ENCODE measurements at places on chromosomes 5 and 9.

DNA sequence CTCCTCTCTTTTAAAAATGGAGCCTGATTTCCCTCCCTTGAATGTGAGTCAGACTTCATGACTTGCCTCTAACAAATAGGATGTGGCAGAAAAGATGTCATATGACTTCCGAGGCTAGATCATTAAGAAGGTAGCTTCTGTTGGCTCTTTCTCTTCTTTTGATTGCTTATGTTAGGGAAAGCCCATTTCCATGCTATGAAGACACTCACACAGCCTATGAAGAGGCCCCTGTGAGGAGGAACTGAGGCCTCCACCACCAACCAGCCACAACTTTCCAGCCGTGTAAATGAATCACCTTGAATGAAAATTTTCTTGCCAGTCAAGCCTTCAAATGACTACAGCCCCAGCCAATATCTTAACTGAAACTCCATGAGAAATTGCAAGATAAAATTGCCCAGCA, 413.4 kb downstream of the TMEM38B start:
- no peak for DNase-seq

DNA sequence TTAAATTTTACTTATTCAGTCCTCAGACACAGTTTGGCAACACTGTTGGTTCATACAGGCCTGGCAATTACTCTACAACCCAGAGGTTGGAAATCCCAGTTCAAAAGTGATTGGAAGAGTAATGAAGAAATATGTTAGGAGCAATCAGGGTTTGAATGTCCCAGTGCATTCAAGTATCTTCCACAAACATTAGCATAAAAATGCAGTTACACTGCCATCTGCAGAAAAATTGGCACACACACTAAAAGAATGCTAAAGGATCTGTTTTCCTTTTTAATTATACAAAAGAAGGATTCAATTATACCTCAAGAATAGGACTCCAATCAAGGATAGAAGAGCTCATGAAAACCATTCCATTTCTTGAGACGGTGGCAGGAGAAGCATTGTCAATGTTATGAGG, 130.2 kb downstream of the DNAH5 start:
- DNase-seq = no peak

GRCh38 chr5:85646641-85647040, 971.1 kb upstream of the COX7C start:
- no peak for DNase-seq

DNA sequence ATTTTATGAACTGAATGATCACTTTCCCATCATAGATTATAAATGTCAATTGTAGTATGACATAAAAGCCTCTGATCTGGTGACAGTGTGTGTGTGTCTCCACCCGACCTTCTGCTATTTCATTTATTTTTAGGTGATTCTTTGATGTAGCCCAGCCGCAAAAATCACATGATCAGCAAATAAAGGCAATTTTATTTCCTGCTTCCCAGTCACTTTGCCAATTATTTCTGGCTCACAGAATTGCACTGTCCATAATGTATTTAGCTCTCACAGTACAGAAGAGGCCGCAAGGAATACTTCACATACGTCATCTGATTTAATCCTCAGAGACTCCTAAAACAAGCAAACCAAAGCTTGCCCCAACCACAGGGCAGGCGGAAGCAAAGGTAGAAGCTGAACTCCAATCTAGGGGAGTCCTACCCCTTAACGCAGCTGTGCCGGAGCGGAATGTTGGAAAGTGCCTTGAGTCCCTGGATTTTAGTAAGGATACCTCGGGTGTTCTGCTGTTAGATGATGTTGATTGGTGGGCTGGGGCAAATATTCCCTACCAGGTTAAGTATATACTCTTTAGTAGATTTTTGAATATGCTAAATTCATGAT, 384.0 kb upstream of the IRX4 start:
- no peak for DNase-seq

GRCh38 chr9:124078641-124079040, 67.1 kb downstream of the LHX2 start:
- DNase-seq = no peak

DNA sequence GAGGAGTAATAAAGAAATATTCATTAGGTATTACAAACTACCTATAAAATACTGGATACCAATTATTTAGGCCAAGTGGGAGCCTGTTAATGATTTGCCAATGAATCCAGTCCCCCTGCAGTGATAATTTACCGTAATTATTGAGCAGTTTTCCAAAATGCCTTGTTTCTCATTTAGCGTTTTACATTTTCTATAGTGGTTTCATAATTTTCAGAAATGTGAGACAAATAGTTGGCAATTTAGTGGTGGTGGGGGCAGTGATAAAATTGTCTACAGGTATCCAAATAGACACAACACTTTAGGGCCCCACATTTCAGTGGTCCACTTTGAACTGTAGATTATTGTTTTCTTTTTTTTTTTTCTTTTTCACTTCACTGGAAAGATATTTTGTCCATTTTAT, 27.3 kb upstream of the ALDH1A1 start:
- DNase-seq = no peak

GRCh38 chr9:129414993-129415941, 205.6 kb downstream of the C9orf50 start:
- DNase-seq = no peak

DNA sequence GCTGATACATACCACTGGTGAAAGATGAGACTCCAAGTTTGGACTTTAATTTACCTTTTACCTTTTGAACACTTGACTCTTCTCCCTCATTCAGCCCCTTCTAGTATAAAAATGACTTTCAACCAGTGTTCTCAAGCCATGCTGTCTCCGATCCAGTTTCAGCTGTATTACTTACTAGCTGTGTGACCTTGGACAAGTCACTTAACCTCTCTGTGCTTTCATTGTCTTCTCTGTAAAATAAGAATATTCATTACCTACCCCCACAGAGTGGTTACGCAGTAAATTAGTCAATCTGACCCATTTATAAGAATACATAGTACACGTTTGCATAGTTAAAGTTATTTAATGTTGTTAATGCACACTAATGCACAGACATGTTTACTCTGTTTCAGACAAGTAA, 12.6 kb upstream of the CEMIP2 start:
- no peak for DNase-seq

DNA sequence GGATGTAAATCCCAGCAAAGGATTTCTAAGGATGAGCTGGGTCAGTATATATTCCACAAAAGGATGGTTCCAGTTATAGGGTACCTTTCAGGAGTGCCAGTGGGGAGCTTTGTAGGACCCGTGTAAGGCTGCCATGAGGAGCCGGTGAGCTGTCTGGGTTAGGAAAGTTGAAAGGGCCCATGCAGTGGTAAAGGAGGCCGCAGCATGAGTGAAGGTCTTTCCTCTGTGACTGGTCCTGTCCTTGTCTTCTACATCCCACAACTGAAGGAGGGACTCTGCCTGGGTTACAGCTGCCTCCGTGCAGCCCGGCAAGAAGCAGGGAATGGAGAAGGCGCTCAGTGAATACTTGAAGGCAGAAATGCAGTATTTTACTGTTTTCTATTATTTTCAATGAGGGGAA, 58.9 kb downstream of the HSPA4 start:
- DNase-seq = no peak

- DNase-seq = no peak
Observed at GRCh38 chr9:104817437-104817836, 53.5 kb downstream of the NIPSNAP3B start.

- DNase-seq = no peak
Observed at GRCh38 chr9:91949392-91949945, 559 bp downstream of the ROR2 start.

GRCh38 chr9:89988458-89988857, 383.6 kb downstream of the GADD45G start:
- no peak for DNase-seq

Data from gastrocnemius medialis (tissue), 4 donors.